ENCODE measurements at places on chromosomes 6 and 20.

DNA sequence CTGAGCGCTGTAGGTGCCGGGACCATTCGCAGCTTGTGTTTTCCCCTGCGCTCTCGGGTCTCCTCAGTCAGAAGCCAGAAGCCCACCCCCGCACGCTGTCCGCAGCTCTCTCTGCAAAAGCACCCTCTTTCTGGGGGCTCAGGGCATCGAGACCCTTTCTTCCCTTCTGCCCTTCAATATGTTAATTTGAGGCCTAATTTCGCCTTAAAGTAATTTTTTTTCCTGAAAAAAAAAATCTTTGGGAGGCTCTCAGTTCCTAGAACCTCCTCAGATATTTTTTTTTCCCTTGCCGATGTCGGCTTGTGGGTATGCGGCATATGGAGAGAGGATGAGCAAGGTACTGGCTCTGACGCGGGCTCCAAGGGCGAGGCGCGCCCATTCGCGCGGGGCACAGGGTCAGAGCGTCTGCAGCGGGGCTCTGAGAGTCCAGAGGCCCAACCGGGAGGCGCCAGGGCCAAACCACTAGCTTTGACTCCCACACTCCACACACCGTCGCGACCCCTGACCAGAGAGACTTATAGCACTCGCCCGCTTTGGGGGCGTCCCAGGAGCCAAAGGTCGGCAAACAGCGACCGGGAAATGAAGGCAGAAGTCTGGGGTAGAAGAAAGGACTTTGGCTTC, 893 bp downstream of the PRDM13 start:
- DNase-seq = no peak

GRCh38 chr6:26103141-26103769, 16.0 kb downstream of the HFE start:
- no peak for DNase-seq

DNA sequence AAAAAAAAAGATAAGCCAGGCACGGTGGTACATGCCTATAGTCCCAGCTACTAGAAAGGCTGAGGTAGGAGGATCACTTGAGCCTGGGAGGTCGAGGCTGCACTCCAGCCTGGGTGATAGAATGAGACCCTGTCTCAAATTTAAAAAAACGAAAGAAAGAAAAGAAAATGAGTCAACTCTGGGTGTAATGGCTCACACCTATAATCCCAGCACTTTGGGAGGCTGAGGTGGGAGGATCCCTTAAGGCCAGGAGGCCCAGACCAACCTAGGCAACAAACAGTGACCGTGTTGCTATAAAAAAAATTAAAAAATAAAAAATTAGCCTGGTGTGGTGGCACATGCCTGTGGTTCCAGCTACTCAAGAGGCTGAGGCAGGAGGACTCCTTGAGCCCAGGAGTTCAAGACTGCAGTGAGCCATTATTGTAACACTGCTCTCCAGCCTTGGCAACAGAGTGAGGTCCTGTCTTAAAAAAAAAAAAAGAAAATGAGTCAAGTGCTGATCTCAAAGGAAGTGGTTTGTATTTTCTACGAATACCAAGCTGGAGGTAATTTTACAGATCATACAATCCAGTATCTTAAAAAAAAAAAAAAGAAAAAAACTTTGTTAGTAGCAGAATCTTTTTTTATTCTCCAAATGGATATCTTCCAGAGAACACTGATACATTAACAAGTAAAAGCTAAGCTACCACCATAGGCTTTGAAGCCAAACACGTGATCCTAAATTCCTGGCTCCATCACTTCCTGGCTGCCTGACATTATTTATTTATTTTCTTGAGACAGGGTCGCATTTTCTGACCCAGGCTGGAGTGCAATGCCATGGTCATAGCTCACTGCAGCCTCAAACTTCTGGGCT, 5.7 kb downstream of the COMMD7 start:
- DNase-seq = no peak

- DNase-seq = no peak
Measured at GRCh38 chr6:142810952-142811514, 133.9 kb downstream of the HIVEP2 start.

GRCh38 chr20:24522452-24523330, 53.3 kb downstream of the SYNDIG1 start:
- DNase-seq = no peak

- DNase-seq = no peak
Measured at GRCh38 chr6:108714101-108714765, 134.0 kb upstream of the ARMC2 start.

- no peak for DNase-seq
Measured at GRCh38 chr20:43959920-43960227, 45.2 kb downstream of the TOX2 start.

DNA sequence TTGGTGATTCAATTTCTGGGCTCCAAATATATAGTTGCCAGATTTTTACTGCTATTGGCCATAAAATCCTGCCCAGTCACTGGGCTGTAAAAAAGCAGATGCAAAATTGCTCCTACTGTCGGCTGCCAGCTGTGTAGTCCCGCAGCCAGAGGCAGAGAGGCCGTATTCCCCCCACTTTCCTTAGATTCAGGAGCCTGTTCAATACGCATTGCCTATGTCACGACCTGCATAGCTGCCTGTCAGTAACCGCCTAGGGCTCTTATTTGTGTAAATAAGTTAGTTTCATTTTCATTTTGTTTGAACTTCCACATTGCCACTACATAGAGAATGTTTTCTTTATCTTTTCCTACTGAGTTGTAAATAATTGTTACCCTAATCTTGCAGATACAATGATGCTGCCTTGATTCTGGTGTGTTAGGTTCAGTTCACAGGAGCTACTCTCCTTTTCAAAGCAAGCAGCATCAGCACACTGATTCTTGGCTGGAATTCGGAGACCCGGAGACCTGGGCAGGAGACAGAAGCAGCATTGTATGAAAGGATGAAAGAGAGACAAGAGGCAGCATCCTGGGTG, 46.0 kb upstream of the UST start:
- DNase-seq = no peak
